Stimulated activated naive B cell treated with anti-CD40 and anti-IgM and Interleukin-4, amounts not matched to agents 10 μg/mL and 1 μg/mL and 100 μg/mL, for 72 hours (primary cell): ENCODE measurements at places on chromosomes 3 and 15.

DNA sequence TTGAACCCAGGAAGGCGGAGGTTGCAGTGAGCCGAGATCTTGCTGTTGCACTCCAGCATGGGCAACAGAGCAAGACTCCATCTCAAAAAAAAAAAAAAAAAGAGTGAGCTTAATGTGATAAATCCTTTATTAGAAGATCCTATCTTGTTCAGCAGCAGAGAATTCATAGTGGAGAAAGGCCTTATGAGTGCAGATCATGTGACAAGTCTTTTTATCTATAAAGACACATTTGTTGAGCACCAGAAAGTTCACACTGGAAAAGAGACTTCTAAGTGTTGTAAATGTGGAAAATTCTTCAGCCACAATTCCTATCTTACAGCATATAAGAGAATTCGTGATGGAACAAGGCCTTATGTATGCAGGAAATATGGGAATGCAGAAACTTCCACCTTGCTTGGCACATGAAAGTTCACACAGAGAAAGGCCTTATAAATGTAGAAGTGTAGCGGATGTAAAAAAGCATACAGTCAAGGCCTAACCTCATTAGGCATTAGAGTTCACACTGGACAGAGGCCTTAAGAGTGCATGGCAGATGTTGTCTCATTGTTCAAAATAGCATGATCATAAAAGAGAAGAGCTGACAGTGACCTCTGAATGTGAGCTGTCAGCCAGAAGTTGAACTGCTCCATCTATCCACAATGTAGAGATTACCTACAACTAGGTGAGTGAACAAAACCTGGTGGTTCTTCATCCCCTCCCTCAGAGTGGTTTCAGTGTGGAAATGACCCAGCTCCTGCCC, 16.7 kb downstream of the ADAM10 start:
- no peak for DNase-seq

- no peak for DNase-seq
These were observed 118.0 kb upstream of the ARHGEF3 start for GRCh38 chr3:56919797-56920195.

DNA sequence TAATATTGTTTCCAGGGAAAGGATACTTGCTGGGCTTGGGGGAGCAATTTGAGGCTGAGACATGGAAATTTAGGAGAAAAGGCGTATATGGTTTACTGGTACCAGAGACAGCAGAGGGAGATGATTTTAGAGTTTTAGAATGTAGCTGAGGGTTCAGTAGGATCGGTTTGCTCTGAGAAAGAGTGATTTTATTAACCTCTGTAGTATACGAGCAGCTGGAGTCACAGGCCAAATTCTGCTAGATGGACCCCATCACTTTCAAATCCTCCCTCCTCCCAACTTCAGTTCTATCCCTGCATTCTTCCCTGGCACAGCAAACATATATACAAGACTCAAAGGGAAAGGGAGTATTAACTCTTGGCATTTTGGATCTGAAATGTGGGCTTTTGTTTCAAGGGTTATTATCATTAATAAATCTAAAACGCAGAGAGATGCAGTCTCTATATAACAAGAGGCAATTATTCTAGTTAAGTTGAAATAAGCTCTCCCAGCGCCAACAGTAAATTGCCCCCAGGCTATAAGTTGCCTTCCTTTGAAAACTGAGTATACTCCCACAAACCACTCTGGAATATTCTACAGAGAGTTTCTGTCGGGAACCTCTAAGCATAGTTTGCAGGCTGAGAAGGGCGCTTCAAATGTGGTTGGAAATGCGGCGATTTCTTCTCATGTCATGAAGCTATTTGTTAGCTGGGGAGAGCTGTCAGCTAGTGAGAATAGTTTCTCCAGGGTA, 5.4 kb downstream of the CRABP1 start:
- no peak for DNase-seq

GRCh38 chr3:114904633-114905032, 242.5 kb downstream of the ZBTB20 start:
- no peak for DNase-seq

- DNase-seq = no peak
These were observed 18.2 kb downstream of the ZNF592 start for GRCh38 chr15:84766461-84767035.

DNA sequence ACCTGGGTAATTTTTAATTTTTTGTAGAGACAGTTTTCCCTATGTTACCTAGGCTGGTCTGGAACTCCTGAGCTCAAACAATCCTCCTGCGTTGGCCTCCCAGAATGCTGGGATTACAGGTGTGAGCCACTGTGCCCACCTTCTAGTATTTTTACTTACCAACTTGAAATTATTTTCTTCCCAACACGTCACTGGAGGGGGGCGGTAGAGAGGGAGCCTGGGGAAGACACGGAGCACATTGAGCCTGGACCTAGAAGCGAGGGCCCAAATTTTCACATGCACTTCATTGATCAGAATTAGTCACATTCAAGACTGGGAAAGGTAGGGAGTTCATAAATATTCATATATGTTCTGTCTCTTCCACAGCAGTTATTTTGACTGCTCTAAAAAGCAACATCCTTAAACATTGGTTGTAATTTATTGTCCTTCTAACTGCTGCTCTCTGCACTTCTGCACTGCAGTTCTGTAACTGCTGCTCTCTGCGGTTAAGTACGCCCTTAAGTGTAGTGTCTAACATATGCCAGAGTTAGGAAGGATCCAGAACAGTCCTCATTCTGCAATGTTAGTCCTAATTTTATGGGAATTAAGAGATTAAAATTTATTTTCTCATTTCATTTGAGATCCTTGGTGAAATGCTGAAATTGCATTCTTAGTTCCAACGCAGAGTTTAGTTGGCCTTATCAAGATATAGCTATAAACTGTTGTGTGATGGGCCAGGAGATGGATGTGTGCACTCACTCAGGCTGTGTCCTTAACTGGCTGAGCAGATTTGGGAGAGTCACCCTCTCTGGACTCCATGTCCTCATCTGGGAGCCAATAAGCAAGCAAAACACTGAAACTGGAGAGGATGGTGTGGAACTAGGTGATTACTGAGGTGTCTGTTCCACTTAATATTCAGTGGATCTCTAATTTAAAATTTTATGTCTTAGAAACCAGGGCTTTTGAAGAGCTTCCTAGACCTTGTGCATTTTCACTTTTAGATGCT, 98.2 kb downstream of the STRIT1 start:
- DNase-seq = no peak

- no peak for DNase-seq
These were observed 3.6 kb downstream of the CHDH start for GRCh38 chr3:53842436-53843194.

DNA sequence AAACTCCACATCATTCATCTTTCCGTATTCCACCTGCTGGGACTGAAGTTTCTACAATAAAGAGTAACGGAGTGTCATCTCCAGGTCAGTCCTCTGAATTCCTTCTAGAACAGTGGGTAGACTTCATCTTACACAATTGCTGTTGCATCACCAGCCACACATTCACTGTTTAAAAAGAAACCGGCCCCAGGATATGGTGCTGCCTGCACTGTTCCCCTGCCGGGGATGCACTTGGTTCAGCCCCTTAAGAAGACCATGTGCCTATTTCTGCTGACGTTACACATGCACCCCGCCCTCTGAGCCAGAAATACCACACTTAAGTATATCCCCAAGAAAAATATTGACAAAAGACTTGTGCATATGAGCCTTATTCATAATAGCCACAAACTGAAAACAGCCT, 233.4 kb downstream of the FEZF2 start:
- DNase-seq = no peak

DNA sequence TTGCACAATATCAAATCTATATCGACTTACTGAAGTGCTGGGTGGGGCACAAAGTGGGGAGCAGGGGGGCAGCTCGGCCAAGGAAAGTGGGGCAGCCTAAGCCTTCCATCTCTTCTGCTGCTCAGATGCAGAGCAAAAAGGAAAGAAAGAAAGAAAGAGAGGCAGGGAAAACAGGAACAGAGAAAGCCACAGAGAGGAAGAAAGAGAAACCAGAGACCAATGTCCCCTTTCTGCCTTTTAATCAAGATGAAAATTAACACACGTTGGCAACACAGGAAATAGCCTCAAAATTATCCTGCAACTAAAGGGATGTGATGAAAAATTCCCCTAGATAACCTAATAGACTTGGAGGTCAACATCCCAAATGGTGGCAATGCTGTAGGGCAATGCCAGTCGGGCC, 72.2 kb upstream of the RAD18 start:
- no peak for DNase-seq

DNA sequence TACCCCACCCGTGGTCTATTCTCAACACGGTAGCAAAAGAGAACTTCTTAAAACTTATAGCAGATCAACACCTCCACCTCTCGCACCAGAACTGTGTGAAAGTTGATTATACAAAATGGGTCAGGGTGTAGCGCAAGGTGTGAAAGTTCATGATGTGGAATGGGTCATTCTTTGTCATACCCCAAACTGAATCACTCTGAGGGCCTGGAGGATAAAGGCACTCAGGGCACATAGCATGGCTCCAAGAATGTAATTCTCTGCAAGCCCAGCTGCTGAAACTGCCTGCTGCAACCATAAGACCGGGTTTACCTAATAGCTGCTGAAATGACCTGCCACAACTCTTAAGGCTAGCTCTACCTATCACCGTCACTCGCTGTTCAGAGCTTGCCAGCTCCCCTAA, 70.0 kb downstream of the FOXP1 start:
- no peak for DNase-seq

- no peak for DNase-seq
These were observed 274.0 kb downstream of the RYR3 start for GRCh38 chr15:33584797-33585196.
